Vagina (tissue), 2 donors: ENCODE measurements at places on chromosomes 3 and 15. TPM values are rescaled to one million over a fixed set of nuclear protein-coding genes. Genes with fewer than 3 reads are reported as not detected.

- H3K27ac ChIP-seq: peak overlapping the region; percentile 99
- H3K4me3 ChIP-seq: peak overlapping the region; percentile 82
- H3K36me3 ChIP-seq: peaks cover 11% of the 10 kb centered on the region
- no peak for DNase-seq
Observed at GRCh38 chr15:68279779-68280753, 2.5 kb downstream of the FEM1B start.

DNA sequence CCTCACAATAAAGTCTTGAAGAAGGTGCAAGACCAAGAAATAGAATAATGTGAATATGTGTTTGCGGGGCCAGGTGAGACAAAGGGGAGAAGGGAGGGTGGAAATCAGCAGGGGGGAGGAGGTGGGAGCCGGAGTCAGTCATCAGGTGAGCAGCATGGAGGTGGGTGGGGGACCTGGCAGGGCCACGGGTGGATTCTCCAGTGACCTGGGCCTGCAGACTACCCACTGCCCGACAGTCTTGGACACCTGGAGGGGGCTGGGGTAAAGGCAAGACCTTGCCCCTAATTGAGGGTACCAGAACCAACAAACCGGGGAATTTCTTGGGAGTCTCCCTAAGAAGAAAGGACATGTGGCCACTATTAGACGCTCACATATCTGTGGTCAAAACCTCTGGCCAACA, 95.8 kb downstream of the CHSY1 start:
- H3K27ac ChIP-seq: no peak overlapping the region
- H3K27me3 ChIP-seq: no peaks in the 10 kb centered on the region
- DNase-seq: no peak

DNA sequence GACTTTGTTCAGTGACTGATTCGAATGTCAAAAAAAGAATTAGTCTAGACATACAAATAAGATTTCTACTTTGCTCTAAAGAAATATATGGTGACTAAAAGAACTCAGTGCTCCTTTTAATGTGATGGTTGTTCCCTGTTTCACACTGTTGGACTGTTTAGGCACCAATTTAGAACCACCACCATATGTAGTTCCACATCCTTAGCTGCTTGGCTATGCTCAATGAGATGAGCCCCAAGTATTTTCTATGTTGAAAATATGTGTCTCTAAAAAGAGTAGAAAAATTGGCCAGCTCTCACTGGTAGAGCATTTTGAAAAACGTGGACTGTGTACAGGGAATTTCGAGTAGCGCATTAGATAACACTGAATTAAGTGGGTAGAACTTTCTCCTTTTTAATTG, 167.3 kb downstream of the GOLIM4 start:
- H3K27me3 ChIP-seq: no peaks in the 10 kb centered on the region
- no peak overlapping the region for H3K4me3 ChIP-seq
- H3K4me1 ChIP-seq: no peaks in the 10 kb centered on the region
- DNase-seq: no peak

DNA sequence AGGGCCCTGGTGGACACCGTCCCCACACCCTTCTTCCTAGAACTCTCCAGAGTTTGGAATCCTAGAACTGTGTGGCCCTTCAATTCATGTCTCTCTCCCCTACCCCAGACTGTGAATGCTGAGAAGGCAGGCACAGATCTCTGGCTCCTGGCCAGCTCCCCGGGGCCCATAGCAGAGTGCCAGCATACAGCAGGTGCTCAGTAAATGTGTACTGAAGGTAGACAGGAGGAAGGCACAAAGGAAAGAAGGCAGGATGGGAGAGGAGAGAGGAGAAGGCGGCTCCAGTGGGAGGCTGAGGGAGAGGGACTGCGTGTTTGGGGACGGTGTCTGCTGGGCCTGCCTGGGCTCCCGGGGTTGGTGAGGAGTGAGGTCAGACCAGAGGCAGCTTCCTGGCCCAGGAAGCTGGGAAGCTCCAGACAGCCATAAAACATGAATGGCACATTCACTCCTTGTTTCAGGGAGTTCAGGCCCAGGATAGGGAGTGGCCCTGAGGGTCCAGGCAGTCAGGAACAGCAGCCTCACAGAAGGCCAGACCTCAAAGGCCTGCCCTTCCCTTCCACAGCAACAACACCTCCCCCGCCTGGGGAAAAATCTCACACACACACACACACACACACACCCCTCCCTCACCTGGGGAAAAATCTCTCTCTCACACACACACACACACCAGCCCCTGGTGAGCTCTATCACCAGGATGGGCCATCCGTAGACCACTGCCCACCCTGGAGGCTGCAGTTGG, 137.1 kb upstream of the PRR20G start:
- H3K36me3 ChIP-seq: no peaks in the 10 kb centered on the region
- H3K27me3 ChIP-seq: no peaks in the 10 kb centered on the region
- no peak overlapping the region for H3K27ac ChIP-seq
- H3K4me3 ChIP-seq: no peak overlapping the region

- no peaks in the 10 kb centered on the region for H3K36me3 ChIP-seq
- no peak overlapping the region for H3K4me3 ChIP-seq
- no peak overlapping the region for H3K27ac ChIP-seq
- no peak for DNase-seq
Observed at GRCh38 chr3:4030624-4031023, 231.4 kb downstream of the LRRN1 start.

- no peak overlapping the region for H3K27ac ChIP-seq
- H3K36me3 ChIP-seq: no peaks in the 10 kb centered on the region
- peaks cover 21% of the 10 kb centered on the region for H3K4me1 ChIP-seq
- no peaks in the 10 kb centered on the region for H3K27me3 ChIP-seq
Observed at GRCh38 chr3:44865272-44866035, 3.7 kb downstream of the TMEM42 start.

- peak overlapping the region; percentile 2 for H3K4me3 ChIP-seq
- DNase-seq: no peak
- no peaks in the 10 kb centered on the region for H3K36me3 ChIP-seq
- no peaks in the 10 kb centered on the region for H3K27me3 ChIP-seq
- H3K27ac ChIP-seq: peak overlapping the region; percentile 65
- H3K4me1 ChIP-seq: peaks cover 56% of the 10 kb centered on the region
Observed at GRCh38 chr15:66707310-66708082, 5.5 kb downstream of the SMAD6 start.

DNA sequence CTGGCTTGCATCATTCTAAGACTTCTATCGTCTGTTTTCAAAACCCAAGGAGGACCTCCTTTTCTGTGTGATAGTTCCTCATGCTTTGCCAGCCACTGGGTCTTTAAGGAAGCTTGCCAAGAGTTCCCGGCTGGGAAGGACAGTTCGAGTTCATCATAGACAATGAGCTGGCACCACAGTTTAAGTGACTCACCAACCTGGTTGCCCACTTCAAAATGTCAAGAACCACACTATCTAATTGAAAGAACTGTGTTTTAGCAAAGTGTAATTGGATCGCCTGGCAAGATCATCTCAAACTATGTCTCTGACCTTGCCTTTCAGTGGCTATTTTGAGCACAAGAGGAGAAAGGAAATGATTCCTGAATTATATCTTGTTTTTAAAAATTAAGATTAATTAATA, 27.9 kb downstream of the SOX2 start:
- H3K4me1 ChIP-seq: no peaks in the 10 kb centered on the region
- no peak overlapping the region for H3K4me3 ChIP-seq
- no peak for DNase-seq
- H3K36me3 ChIP-seq: no peaks in the 10 kb centered on the region
- no peaks in the 10 kb centered on the region for H3K27me3 ChIP-seq

GRCh38 chr3:96183871-96184270, 630.5 kb upstream of the EPHA6 start:
- no peak overlapping the region for H3K4me3 ChIP-seq
- H3K36me3 ChIP-seq: no peaks in the 10 kb centered on the region
- no peak overlapping the region for H3K27ac ChIP-seq
- no peak for DNase-seq
- no peaks in the 10 kb centered on the region for H3K27me3 ChIP-seq

- no peaks in the 10 kb centered on the region for H3K27me3 ChIP-seq
- no peaks in the 10 kb centered on the region for H3K36me3 ChIP-seq
- peak overlapping the region; percentile 52 for H3K27ac ChIP-seq
- peaks cover 16% of the 10 kb centered on the region for H3K4me1 ChIP-seq
- H3K4me3 ChIP-seq: no peak overlapping the region
Observed at GRCh38 chr3:127762077-127762786, 60.1 kb downstream of the MGLL start.

- no peak overlapping the region for H3K27ac ChIP-seq
- no peaks in the 10 kb centered on the region for H3K36me3 ChIP-seq
- H3K27me3 ChIP-seq: no peaks in the 10 kb centered on the region
- H3K4me1 ChIP-seq: no peaks in the 10 kb centered on the region
Observed at GRCh38 chr3:96347289-96347688, 467.1 kb upstream of the EPHA6 start.

DNA sequence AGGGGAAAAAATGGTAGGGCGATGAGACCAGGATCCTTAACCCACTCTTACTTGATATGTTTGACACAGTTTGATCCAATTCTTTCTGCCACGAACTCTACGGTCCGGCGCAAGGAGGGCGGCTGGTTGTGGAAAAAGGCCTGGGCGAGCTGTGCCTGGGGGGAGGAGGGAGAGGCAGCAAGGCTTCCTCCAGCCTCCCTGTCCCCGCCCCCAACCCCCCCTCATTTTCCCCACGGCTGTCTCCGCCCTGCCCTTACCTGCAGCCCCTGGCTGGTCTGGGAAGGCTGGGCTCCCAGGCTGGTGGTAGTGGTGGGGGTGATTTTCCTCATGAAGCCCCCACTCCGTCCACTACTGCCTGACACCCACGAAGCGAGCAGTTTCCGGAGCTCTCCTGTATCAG, 8.0 kb downstream of the CDAN1 start:
- H3K27ac ChIP-seq: no peak overlapping the region
- no peak overlapping the region for H3K4me3 ChIP-seq
- no peaks in the 10 kb centered on the region for H3K27me3 ChIP-seq
- no peak for DNase-seq
- peaks cover 87% of the 10 kb centered on the region for H3K36me3 ChIP-seq

- no peak for DNase-seq
- peaks cover 29% of the 10 kb centered on the region for H3K4me1 ChIP-seq
- no peaks in the 10 kb centered on the region for H3K36me3 ChIP-seq
- H3K27ac ChIP-seq: peak overlapping the region; percentile 60
- H3K27me3 ChIP-seq: no peaks in the 10 kb centered on the region
Observed at GRCh38 chr3:123066599-123066895, 278 bp upstream of the PDIA5 start.

DNA sequence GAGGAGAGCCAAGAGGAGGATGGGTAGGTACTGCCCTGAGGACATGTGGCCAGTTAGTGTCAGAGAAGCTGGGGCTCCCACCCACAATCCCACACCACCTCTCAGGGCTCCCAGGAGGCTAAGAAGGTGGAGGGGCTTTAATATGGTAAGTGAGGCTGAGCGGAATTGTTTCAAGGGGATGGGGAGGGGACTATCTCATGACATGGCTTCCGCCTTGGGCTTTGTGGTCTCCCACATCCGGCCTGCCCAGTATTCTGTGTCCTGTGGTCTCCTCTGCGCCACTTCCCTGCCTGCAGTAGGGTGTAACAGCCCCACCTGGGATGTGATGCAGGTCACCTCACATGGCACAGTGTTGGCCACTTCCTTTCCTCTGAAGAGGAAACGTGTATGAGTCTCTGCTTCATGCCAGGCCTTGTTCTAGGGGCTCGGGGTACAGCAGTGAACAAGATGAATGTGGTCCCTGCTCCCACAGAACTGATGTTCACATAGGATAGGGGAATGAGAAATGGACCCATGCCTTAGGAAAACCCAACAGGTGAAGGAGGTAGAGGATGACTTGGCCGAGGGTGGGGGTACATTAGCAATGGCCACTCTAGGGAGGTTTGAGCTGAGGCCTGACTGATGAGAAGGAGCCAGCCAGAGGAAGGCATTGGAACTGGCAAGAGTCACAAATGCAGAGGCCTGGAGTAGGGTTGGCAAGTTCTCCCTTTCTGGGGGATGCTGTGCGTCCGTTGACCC, 3.2 kb downstream of the NEIL1 start:
- H3K4me3 ChIP-seq: no peak overlapping the region
- H3K27ac ChIP-seq: no peak overlapping the region
- DNase-seq: no peak
- H3K36me3 ChIP-seq: no peaks in the 10 kb centered on the region
- H3K4me1 ChIP-seq: peaks cover 25% of the 10 kb centered on the region
- no peaks in the 10 kb centered on the region for H3K27me3 ChIP-seq

DNA sequence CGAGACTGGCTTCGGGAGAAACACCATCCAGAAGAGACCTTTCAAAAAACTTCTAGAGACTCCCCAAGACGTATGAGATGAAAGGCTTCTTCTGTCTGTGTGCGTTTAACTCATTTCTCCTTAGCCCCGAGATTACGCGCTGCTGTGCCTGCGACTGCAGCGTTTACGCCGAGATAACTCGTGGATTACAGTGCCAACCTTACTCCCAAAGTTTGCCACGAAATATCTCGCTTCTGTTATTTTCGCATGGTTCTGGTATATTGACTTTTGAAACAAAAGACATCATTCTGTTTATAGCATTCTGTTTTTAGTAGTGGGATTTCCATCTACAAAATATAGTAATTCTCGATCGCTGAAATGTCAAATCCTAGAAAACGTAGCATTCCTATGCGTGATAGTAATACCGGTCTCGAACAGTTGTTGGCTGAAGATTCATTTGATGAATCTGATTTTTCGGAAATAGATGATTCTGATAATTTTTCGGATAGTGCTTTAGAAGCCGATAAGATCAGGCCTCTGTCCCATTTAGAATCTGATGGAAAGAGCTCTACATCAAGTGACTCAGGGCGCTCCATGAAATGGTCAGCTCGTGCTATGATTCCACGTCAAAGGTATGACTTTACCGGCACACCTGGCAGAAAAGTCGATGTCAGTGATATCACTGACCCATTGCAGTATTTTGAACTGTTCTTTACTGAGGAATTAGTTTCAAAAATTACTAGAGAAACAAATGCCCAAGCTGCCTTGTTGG, 467 bp downstream of the PGBD4 start:
- H3K27me3 ChIP-seq: no peaks in the 10 kb centered on the region
- H3K36me3 ChIP-seq: no peaks in the 10 kb centered on the region
- peak overlapping the region; percentile 59 for H3K27ac ChIP-seq
- peaks cover 27% of the 10 kb centered on the region for H3K4me1 ChIP-seq
- peak overlapping the region; percentile 85 for H3K4me3 ChIP-seq

GRCh38 chr3:191357909-191358308, 27.6 kb upstream of the UTS2B start:
- H3K27me3 ChIP-seq: no peaks in the 10 kb centered on the region
- H3K27ac ChIP-seq: no peak overlapping the region
- DNase-seq: no peak
- H3K4me1 ChIP-seq: peaks cover 21% of the 10 kb centered on the region
- H3K4me3 ChIP-seq: no peak overlapping the region

GRCh38 chr3:157844800-157845565, 261.2 kb downstream of the SHOX2 start:
- no peaks in the 10 kb centered on the region for H3K27me3 ChIP-seq
- no peak for DNase-seq
- H3K27ac ChIP-seq: no peak overlapping the region
- peaks cover 5% of the 10 kb centered on the region for H3K4me1 ChIP-seq

ACSBG1 gene
- total RNA-seq: 3.4 TPM

CELF6 gene
- 7.1 TPM for total RNA-seq

ISG20 gene
- total RNA-seq: 15.7 TPM

GSK3B gene
- total RNA-seq: 20.6 TPM

ROBO2 gene
- 11.0 TPM for total RNA-seq

ERICH6 gene
- not detected for total RNA-seq

KIF15 gene
- total RNA-seq: 2.2 TPM

C3orf62 gene
- 17.9 TPM for total RNA-seq

GATM gene
- 50.1 TPM for total RNA-seq

HYKK gene
- 9.6 TPM for total RNA-seq

MFSD1 gene
- 59.2 TPM for total RNA-seq

SLC12A1 gene
- total RNA-seq: not detected

KY gene
- 3.7 TPM for total RNA-seq
